ENCODE measurements at places on chromosomes 2 and 18.
A peak's percentile ranks its signal among the peaks of the same experiment; 100 is the strongest.

GRCh38 chr2:201558665-201559064, 84.6 kb downstream of the TMEM237 start:
- H3K36me3 ChIP-seq = no peaks in the 10 kb centered on the region
- no peak for DNase-seq
- H3K4me3 ChIP-seq = no peak overlapping the region
- H3K4me1 ChIP-seq = no peaks in the 10 kb centered on the region

DNA sequence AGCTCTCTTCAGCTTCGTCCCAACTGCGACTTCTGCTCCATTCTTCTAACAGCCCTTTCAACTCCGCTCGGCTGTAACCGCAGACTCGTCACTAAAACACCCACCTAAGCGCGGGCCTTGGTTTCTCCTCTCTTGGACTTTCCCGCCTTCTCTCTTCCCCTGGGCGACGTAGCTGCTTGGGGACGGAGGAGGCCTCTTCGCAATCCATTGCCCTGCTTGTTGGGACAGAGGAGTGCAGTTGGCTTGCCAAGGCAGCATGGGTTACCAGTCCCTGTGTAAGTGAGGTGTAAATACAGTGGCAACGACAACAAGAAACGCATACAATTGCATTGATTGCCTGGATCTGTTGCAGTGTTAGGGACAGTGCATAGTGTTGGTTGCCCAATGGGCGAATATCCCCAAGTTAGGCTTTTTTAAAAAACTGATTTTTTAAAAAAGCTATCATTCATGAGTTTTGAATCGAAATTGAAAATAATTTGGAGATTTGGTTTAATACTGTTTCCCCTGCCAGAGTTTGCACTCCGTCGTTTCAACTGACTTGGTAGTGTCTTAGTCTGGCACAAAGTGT, 484 bp upstream of the DARS1 start:
- H3K4me1 ChIP-seq = peaks cover 20% of the 10 kb centered on the region
- H3K27me3 ChIP-seq = no peaks in the 10 kb centered on the region
- peaks cover 4% of the 10 kb centered on the region for H3K36me3 ChIP-seq
- DNase-seq = no peak

DNA sequence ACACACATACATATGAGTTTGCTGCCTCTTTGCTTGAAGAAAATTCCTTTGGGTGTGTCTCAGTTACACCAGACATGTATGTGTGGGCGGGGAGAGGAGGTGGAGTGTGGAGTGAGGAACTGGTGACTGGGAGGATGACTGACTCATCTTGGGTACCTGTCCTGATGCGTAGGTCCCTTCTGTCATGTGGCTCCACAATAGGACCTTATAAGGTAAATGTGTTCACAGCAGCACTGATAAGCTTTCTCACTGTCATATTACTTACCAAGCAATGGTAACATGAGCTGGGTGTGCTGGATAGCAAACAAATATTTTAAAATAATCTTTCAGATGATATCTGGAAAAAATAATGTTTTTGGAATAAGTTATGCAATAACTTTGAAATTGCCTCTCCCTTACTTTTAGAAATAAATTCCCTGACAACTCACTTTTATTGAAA, 45.1 kb downstream of the SLC9A2 start:
- no peak overlapping the region for H3K4me3 ChIP-seq
- no peak overlapping the region for H3K27ac ChIP-seq
- no peak for DNase-seq
- H3K4me1 ChIP-seq = peaks cover 20% of the 10 kb centered on the region
- no peaks in the 10 kb centered on the region for H3K36me3 ChIP-seq

GRCh38 chr18:48799724-48800315, 150.9 kb downstream of the SMAD7 start:
- DNase-seq = peak; percentile 17
- no peak overlapping the region for H3K4me3 ChIP-seq
- peaks cover 10% of the 10 kb centered on the region for H3K4me1 ChIP-seq
- no peak overlapping the region for H3K27ac ChIP-seq
- H3K27me3 ChIP-seq = no peaks in the 10 kb centered on the region

- H3K27me3 ChIP-seq = no peaks in the 10 kb centered on the region
- no peak overlapping the region for H3K4me3 ChIP-seq
- no peak for DNase-seq
- H3K36me3 ChIP-seq = peaks cover 11% of the 10 kb centered on the region
Observed at GRCh38 chr2:71658771-71659170, 205.4 kb downstream of the DYSF start.

DNA sequence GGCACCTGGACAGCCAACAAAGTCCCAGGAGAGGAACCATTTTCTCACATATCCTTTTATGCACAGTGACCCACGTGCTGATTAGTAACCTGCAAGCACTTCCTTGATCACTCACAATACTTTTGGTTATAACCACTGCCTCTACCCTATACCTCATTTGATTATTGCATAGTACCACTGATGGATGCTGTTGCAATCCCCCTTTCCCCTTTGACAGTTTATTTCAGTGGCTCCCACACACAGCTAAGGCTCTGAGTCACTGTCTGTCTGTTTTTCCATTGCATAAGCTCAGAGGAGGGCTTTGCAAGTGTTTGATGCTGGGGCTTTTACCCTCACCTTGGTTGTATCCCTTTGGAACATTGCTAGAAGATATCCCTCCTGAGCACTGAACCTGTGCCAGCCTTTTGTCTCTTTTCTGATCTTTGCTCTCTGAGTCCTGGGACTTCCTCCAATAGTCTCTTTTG, 101.7 kb upstream of the RBBP8 start:
- H3K27me3 ChIP-seq = no peaks in the 10 kb centered on the region
- H3K36me3 ChIP-seq = peaks cover 13% of the 10 kb centered on the region
- no peak overlapping the region for H3K4me3 ChIP-seq
- H3K4me1 ChIP-seq = peaks cover 8% of the 10 kb centered on the region

- no peaks in the 10 kb centered on the region for H3K36me3 ChIP-seq
- H3K4me1 ChIP-seq = no peaks in the 10 kb centered on the region
- H3K4me3 ChIP-seq = no peak overlapping the region
- no peak overlapping the region for H3K27ac ChIP-seq
- DNase-seq = no peak
Observed at GRCh38 chr2:191180713-191181112, 29.9 kb upstream of the STAT4 start.

DNA sequence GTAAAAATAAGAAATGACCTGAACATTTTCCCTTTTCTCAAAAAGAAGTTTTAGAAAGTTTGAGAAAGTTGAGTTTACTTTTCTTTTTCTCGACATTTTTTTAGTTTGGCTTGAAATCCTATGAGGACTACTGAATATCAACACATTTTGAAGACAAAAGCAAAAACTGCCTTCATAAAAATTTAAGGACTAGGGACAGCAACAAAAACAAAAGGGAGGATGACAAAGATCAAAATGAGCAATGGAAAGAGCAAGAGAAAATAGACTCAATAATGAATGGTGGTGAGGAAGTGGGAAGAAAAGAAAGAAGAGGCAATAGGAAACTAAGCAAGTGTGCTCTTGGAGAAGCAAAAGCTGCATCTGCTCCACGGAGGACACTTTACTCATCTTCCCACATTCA, 82.5 kb downstream of the ABCA12 start:
- H3K36me3 ChIP-seq = no peaks in the 10 kb centered on the region
- H3K4me3 ChIP-seq = no peak overlapping the region
- no peak overlapping the region for H3K27ac ChIP-seq
- DNase-seq = no peak
- no peaks in the 10 kb centered on the region for H3K27me3 ChIP-seq

- H3K27ac ChIP-seq = no peak overlapping the region
- H3K36me3 ChIP-seq = peaks cover 8% of the 10 kb centered on the region
- DNase-seq = no peak
Observed at GRCh38 chr18:39911716-39912115, 2043.3 kb upstream of the PIK3C3 start.

DNA sequence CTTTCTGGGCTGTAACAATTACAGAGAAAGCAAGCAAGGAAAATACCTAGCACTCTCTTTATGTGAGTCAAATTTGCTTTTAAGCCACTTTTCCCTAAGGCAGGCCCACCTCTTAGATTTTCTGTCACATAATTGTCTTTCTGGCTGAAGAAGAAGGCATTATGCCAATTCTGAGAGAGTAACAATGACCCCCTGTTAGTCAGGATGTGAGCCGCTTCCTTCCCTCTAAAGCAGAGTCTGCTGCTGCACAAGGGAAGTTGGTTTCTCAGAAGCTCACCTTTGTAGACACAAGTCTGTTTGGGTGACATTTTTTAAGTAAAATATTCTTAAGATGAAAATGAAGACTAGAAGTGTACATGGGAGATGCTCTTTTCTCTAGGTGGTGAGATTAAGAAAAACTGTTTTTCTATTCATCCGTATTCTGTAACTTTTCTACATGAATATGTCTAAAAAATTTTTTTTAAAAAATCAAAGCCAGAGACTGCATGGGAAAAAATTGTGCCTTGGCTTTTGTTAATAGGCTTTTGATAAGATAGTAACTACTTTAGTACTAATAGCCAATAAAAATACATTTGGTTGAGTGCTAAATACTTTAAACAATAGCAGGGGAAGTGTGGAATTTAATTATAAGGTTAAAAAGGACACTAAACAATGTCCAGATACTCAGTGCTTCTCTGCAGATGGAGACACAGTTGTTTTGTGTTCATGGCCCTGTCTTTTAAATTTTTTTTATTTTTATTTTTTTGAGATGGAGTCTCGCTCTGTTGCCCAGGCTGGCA, 33.4 kb upstream of the VPS54 start:
- no peak for DNase-seq
- peaks cover 37% of the 10 kb centered on the region for H3K4me1 ChIP-seq
- H3K27ac ChIP-seq = no peak overlapping the region

DNA sequence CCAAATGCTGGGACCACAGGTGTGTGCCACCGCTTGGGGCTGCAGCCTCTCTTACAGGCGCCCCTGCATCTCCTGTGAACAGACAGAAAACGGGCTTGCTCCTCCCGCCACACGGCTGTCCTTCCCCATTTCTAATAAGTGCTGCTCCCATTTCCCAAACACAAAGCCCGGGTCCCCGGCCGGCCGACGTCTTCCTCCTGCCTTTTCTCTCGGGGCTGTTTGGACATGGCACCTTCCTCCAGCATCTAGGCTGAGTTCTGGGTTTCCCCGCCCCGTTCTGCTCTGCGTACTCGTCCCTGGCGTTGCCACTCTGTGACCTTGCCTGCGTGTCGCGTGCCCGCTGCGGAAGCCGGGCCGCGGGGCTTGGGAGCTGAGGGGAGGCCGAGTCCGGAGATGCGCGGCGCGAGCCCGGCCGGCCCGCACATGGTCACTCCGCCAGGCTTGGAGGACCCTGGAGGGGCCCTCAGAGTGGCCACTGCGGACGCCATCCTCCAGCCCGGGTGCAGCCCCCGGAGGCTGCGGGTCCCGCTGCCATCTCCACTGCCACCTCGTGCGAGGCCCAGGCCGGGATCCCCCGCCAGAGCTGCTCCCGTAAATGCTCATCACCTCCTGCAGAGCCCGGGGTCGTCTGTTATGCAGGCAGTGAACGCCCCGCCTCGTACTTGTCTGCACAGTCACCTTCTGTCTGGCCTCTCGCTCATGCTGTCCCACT, 26.3 kb downstream of the PRELID3A start:
- no peaks in the 10 kb centered on the region for H3K4me1 ChIP-seq
- H3K4me3 ChIP-seq = no peak overlapping the region
- no peaks in the 10 kb centered on the region for H3K27me3 ChIP-seq
- no peak overlapping the region for H3K27ac ChIP-seq
- peaks cover 28% of the 10 kb centered on the region for H3K36me3 ChIP-seq

DNA sequence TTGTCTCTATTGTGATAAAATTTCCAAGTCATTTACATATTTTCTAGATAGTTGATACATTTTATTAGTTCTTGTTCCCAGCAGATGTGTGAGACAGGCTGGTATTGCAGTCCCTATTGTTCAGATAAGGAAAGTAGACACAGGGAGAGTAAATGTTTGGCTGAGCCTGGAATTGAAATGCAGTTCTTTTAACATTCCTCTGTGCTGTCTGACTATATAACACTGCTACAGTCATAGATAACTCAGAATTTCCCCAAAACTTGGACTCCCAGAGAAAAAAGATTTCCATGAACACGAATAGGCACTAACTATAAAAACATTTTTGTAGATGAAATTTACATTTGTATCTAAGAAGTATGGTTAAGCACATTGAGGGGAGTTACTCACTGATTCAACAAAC, 71.4 kb downstream of the PLCL1 start:
- DNase-seq = no peak
- H3K36me3 ChIP-seq = no peaks in the 10 kb centered on the region
- no peak overlapping the region for H3K4me3 ChIP-seq
- peak overlapping the region; percentile 7 for H3K27ac ChIP-seq

DNA sequence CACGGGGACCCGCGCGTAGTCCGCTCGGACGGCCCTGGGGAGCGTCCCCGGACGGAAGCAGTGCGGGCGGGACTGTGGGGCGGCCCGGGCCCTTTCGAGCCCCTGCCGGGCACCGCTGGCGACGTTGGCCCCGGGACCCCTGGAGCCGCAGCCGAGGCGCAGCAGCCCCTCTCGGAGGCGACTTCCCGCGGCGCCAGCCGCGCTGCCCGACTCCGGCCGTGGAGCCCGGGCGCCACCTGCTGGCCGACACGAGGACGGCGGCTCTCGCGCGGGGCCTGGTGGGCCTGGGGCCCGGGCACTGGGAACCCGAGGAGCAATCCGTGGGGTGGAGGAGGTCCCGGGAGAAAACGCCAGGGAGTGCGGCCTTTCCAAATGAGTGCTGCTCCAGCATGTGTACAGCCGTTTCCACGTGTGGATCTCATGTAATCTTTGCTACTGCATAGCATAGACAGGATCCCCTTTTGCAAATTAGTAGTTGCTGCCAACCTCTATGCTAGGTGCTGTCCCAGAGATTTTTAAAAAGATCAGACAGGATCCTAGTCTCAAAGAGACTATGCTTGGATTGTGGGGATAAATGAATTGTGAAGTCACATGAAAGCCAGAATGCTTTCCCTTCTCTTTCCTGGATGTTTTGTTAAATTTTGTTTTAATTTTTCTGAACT, 4.0 kb downstream of the ID2 start:
- H3K27ac ChIP-seq = peak overlapping the region; percentile 66
- DNase-seq = peak; percentile 81
- peaks cover 12% of the 10 kb centered on the region for H3K4me1 ChIP-seq
- H3K4me3 ChIP-seq = peak overlapping the region; percentile 56
- peaks cover 21% of the 10 kb centered on the region for H3K36me3 ChIP-seq

GRCh38 chr2:120798567-120799247, 63.0 kb downstream of the GLI2 start:
- H3K36me3 ChIP-seq = peaks cover 11% of the 10 kb centered on the region
- H3K4me3 ChIP-seq = no peak overlapping the region
- no peaks in the 10 kb centered on the region for H3K27me3 ChIP-seq
- peak overlapping the region; percentile 53 for H3K27ac ChIP-seq
- no peak for DNase-seq

DNA sequence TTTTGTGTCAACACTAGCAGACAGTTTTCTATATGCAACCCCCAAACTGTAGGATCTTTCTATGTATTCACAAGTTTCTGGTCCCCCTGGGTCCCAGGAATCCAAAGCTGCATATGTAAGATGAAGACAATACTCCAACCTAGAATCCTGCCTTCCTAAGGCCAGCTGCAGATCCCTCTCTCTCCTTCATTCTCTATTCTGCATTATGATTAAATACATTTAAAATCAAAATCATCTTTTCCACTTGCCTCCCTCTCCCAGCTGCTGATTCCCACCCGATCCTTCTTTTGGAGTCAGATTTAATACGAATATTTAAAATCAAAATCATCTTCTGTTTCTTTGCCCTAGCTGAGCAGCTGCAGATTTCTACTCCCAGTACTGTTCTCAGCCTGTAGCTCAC, 783.0 kb upstream of the ZEB2 start:
- no peak overlapping the region for H3K4me3 ChIP-seq
- no peak for DNase-seq
- peaks cover 19% of the 10 kb centered on the region for H3K4me1 ChIP-seq
- no peaks in the 10 kb centered on the region for H3K36me3 ChIP-seq
- no peak overlapping the region for H3K27ac ChIP-seq
- H3K27me3 ChIP-seq = no peaks in the 10 kb centered on the region

- peaks cover 10% of the 10 kb centered on the region for H3K36me3 ChIP-seq
- H3K27ac ChIP-seq = peak overlapping the region; percentile 7
- no peak overlapping the region for H3K4me3 ChIP-seq
- H3K27me3 ChIP-seq = no peaks in the 10 kb centered on the region
Observed at GRCh38 chr2:174581491-174581890, 16.1 kb downstream of the WIPF1 start.
